T-helper 17 cell (primary cell): ENCODE measurements at places on chromosomes 16 and 17. TPM values are rescaled to one million over a fixed set of nuclear protein-coding genes. Genes with fewer than 3 reads are reported as not detected.

- no peak for DNase-seq
Observed at GRCh38 chr17:34712481-34713195, 133.3 kb downstream of the TMEM132E start.

- no peak for DNase-seq
Observed at GRCh38 chr17:7959503-7960253, 27.7 kb downstream of the CNTROB start.

DNA sequence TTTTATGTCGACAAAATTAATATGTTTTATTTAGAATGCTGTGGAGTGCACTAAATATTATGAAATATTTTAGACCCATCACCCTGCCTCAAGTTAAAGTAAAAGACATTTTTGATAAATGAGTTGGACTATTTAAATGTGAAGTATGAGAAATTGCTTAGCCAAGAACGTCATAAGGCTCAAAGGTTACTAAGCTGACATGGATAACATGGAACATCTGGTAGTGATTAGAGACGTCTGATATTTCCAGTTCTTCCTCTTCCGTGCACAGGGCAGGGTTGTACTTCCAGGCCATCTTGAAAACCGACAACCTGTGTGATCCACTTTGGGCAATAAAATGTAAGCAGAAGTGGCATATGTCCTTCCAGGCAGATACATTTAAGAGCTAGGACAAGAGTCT, 7.2 kb upstream of the CCL8 start:
- DNase-seq: no peak

DNA sequence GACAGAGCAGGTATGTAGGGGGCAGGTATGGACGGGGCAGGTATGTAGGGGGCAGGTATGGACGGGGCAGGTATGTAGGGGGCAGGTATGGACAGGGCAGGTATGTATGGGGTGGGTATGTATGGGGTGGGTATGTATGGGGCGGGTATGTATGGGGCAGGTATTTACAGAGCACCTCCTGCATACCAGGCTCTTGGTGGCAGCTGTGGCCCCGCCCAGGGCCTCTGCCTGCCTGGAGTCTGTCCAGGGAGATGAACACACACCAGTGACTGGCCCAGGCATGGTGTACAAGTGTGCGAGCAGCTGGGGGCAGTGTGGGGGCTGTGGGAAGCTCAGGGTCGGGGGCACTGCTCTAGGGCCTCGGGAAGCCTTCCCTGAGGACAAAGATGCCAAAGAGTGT, 4.4 kb downstream of the RPL3L start:
- no peak for DNase-seq

GRCh38 chr17:10616502-10617119, 40.5 kb downstream of the MYH3 start:
- peak; percentile 59 for DNase-seq

DNA sequence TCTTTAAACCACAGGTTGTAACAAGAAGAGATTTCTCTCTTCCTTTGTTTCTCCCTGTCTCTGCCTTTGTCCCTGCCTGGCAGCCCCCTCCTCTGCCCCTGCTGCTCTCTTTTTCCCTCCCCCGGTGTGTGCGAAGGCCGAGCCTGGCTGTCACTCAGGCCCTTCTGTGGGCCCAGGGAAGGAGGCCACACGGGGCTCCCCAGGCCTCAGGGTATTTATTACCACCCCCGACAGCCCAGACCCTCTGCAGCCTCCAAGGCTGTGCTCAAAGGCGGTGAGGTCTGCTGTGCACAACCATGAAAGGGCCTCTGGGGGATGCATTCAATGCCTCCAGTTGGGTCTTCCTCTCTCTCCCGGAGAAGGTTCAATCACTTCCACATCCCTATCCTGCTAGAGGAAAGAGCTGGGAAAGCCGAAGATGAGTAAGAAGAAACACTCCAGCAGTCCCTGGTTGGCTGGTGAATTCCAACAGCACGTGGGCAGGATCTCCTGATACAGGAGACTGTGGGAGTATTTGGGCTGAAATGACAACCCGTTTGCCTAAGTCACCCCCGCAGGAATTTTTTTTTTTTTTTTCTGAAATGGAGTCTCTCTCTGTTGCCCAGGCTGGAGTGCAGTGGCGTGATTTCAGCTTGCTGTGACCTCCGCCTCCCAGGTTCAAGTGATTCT, 34.2 kb downstream of the ZNF423 start:
- no peak for DNase-seq

GRCh38 chr17:5097101-5097834, 14.4 kb downstream of the ZNF232 start:
- no peak for DNase-seq

- no peak for DNase-seq
Observed at GRCh38 chr17:61313461-61314326, 85.9 kb upstream of the TBX2 start.

DNA sequence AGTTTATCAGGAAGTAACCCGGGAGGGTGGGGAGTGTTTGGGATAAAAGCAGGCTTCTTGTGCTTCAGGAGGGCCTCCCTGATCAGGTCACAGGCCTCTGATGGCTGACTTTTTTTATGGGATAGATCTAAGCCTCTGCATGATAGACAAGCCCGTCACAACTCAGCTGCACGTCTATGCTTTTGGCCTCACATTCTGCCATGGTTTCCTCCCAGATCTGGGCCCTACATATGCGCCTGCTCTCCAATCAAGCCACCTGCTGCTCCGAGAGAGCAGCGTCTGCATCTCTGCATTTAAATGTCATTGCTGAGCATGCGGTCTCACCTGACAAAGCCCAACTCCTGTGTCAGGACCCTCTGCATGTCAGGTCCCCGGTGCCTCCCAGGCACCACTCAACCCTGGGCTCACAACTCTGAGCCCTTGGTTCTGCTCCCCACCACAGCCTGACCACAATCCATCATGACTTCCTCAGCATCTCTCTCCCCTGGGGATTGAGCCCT, 45.3 kb upstream of the SREBF1 start:
- no peak for DNase-seq

GRCh38 chr16:4520913-4521312, 17.7 kb downstream of the CDIP1 start:
- no peak for DNase-seq

- DNase-seq: no peak
Observed at GRCh38 chr17:41907185-41907556, 11.6 kb downstream of the ACLY start.

- DNase-seq: no peak
Observed at GRCh38 chr17:77770331-77771105, 188.0 kb upstream of the TNRC6C start.

TNFSF13 gene
- 3.1 TPM for total RNA-seq

OR1A1 gene
- total RNA-seq: not detected

SBK1 gene
- total RNA-seq: 14.7 TPM

COL1A1 gene
- total RNA-seq: 15.4 TPM

CCDC154 gene
- total RNA-seq: 3.6 TPM
